ENCODE measurements at places on chromosomes 16 and 17. TPM values are rescaled to one million over a fixed set of nuclear protein-coding genes. Genes with fewer than 3 reads are reported as not detected.

DNA sequence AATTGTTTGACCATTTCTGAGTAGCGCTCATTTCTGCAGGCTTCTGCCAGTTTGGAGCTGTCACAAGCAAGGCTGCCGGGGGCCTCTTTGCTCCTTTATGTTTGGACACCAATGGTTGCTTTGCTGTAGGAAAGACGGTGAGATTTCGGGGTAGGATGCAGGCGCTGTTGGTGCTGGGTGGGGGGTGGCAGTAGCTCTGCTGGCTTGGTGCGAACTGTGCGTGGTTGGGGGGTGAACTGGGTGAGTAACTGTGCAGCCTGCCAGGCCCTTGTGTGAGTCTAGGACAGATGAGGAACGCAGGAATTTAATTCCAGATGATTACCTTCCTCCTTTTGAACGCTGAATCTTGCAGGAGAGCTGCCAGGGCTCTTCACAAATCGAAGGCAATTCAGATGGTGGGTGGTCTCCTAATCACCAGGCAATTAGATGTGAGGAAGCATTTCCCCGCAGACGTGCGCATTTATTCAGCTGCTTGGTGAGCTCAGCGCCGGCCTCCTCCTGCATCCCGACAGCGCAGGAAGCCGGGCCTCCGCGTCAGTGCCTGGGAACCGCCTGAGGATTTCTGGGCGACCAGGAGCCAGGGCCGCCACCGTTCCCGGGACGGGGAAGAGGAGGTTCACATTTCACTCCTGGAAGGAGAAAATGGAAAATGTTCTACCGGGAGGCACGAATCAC is 154.4 kb downstream of the FOXL1 start:
- DNase-seq, result no peak

DNA sequence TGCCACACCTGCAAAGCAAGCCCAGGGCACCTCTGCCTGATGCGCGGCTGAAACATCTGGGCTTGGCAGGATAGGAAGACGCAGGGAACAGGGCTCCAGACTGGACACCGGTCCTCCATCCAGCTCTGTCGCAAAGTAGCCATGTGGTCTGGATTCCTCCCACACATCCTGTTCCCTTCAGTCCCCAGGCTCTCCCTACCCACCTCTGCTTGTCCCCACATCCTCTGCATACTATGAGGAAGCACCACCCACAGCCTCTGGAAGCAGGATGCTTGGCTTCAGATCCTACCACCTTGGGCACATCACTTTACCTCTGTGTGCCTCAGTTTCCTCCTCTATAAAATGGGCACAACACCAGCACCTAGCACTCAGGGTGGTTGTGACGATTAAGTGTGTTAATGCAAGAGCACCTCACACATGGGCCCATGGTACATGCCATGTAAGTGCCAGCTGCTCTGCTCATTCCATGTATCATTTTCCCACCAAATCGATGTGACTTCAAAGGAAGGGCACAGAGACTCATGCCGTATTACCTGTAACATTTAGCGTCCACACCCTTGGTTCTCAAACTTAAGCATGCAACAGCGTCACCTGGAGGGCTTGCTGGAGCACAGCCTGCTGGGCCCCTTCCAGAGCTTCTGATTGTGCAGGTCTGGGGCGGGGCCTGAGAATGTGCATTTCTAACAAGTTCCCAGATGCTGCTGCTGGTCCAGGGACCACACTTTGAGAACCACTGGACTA is 138.6 kb upstream of the SDK2 start:
- no peak for DNase-seq

GRCh38 chr17:58452738-58453137 is 35.4 kb upstream of the RNF43 start:
- DNase-seq, result no peak

- no peak for DNase-seq
Observed at GRCh38 chr16:67400901-67401300, 7.6 kb upstream of the TPPP3 start.

DNA sequence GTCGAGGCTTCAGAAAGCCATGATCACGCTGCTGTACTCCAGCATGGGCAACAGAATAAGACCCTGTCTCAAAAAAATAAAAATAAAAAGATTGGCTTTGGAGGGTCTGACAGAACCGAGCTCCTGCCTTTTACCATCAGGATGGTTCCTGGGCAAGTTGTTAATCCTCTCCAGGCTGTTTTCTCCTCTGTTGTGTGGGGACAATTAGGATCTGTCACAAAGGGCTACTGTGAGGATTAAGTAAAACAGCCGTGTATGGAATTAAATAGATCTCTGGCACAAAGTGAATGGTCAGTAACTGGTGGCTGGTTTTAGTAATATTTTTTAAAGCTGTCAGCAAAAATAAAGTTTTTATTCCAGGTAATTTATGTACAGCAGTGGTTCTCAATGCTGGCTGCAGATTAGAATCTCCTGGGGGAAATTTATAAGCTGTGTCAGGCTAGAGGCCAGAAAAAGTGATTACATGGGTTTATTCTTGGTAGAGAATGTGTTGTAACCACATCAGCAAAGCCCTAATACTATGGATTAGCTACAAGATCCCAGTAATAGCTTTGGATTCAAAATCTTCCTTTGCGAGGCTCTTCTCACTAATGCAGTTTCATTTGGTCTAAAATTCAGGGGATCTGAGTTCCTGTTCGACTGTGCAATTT is 47.2 kb downstream of the GPRC5B start:
- no peak for DNase-seq

DNA sequence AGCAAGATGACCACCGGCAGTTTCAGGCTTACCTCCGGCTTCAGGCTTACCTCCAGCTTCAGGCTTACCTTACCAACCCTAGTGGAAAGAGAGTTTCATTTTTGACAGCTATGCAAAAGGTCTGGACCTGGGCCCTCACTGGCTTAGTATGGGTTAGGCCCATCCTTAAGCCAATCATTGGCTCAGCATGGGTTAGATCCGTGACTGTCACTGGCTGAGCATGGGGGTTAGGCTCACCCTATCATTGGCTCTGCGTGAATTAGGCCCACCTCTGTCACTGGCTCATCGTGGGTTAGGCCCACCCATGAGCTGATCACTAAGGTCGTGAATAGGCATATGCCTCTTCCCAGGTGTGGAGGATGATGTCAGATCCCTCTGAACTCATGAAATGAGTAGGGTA is 8.1 kb downstream of the NDE1 start:
- no peak for DNase-seq

DNA sequence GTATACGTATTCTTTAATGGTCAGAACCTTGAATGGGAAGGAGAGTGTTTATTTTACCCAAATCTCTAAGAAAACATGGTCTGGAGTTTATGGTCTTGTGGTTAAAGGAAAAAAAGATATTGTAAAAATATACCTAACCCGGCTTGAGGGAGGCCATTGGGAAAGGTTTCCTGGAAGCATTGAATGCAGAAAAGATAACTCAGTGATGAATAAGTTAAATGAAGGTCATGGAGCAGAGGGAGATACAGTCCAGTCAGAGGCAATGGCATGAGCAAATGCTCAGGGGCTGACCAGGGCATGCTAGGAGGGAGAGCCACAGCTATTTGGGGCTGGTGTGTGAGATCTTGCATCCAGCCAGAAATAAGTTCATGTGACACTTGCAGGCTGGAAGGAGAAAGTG is 430.4 kb upstream of the CDH5 start:
- no peak for DNase-seq

GRCh38 chr16:4203748-4204147 is 38.1 kb downstream of the SRL start:
- no peak for DNase-seq

GRCh38 chr16:72923757-72924156 is 124.2 kb downstream of the ZFHX3 start:
- no peak for DNase-seq

GRCh38 chr16:89364606-89365005 is 125.8 kb downstream of the ANKRD11 start:
- DNase-seq, result no peak

- DNase-seq, result no peak
Observed at GRCh38 chr16:89685916-89686315, 573 bp upstream of the CDK10 start.

- DNase-seq, result no peak
Observed at GRCh38 chr16:877242-878071, 76.9 kb upstream of the GNG13 start.

DNA sequence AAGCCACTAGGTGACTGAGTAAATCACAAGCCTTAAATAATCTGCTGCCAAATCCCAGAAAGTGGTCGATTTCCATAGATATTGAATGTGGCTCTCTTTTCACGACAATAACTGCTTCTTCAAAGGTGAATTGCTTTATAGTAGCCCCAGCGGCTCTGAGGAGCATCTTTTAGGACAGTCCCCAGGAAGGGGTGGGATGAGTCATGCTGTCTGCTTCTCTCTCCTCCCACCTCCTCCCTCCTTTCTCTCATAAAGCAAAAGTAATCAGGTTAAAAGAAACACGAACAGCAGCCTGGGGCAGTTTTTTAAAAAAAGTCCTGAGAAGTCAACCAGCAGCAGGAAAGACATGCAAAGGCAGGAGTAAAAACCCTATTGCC is 1.8 kb downstream of the KIAA0513 start:
- DNase-seq, result peak; percentile 23

GRCh38 chr17:68457168-68457538 is at the start of gene WIPI1:
Gene WIPI1, minus strand, starts transcription at chr17:68457496. Its CDS starts 75 bp downstream, at chr17:68457421.
- no peak for DNase-seq

KRT25 gene
- total RNA-seq, result not detected

PRM3 gene
- total RNA-seq, result not detected

KCNH6 gene
- total RNA-seq, result not detected

KLHL10 gene
- total RNA-seq, result not detected

HOXB4 gene
- 14.5 TPM for total RNA-seq

KRT14 gene
- total RNA-seq, result not detected

PPP1R27 gene
- 2.4 TPM for total RNA-seq
